RPMI7951 (cell line): ENCODE measurements at places on chromosomes 12 and 14. TPM values are rescaled to one million over a fixed set of nuclear protein-coding genes. Genes with fewer than 3 reads are reported as not detected.
A peak's percentile ranks its signal among the peaks of the same experiment; 100 is the strongest.

DNA sequence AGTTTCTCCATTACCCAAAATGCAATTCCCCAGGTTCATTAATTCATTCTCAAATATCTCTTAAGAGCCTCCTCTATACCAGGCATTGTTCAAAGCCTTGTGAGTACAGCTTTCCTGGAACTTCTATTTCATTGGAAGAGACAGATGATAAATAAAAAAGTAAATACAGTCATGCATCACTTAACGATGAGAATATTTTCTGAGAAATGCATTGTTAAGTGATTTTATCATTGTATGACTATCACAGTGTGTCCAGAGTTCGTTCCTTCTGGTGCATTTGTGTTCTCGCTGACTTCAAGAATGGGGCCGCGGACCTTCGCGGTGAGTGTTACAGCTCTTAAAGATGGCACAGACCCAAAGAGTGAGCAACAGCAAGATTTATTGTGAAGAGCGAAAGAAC is 66.0 kb downstream of the ANO4 start:
- no peak for DNase-seq

GRCh38 chr12:111309584-111309983 is 59.3 kb downstream of the PHETA1 start:
- no peak for DNase-seq

GRCh38 chr14:58770491-58770982 is 132.8 kb downstream of the DACT1 start:
- DNase-seq: no peak

- DNase-seq: no peak
Measured at GRCh38 chr12:41943671-41944070, 201.0 kb downstream of the GXYLT1 start.

HELB gene
- 2.4 and 2.6 TPM in 2 replicates for total RNA-seq

- no peak for DNase-seq
Measured at GRCh38 chr12:108459149-108459548, 55.9 kb upstream of the FICD start.

DNA sequence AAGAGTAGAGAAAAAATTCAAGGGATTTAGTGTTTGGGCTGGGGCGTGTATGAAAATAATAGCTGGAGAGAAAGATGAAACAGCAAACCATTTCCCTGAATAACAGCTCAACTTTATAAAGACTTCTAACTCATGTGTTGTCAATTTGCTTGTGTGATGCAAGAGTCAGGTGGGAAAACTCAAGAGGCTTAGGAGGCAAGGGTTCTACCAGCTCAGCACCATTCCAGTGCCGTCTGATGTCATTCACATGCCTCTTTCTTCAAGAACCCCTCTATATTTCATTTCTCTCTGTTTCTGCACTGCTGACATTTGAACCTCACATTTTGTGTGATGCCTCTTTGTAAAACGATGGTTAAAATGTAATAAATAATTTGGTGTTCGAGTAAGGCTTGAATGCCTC is 192.2 kb downstream of the PRKD1 start:
- DNase-seq: no peak

DNA sequence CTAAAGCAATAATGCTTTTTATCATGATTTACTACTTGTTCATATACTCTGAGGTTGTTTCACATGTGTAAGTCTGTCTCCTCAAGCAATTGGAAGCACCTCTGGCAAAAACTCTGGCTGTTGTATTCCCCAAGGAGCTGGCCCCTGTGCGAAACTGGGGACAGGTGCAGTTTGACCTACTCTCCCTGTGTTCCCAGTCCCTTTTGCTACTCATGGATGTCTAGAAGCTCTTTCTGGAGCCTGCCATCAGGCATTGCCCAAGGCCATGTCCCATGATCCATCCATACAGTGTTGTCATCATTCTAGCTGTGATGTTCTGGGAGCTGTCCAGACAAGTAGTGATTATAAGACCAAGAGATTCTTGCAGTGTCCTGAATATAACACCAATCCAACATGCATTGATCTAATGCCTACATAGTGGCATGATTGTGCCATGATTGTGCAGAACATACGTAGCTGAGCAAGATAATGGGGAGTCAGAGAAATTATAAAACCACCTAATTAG is 14.9 kb downstream of the AKAP6 start:
- no peak for DNase-seq

- DNase-seq: no peak
Measured at GRCh38 chr12:75779891-75780496, 251.6 kb downstream of the PHLDA1 start.

GRCh38 chr14:63710497-63710896 is 17.4 kb downstream of the SGPP1 start:
- no peak for DNase-seq

SDR9C7 gene
- not detected in 2 replicates for total RNA-seq

GRCh38 chr14:105012171-105012985 is 8.5 kb downstream of the CDCA4 start:
- no peak for DNase-seq

DNA sequence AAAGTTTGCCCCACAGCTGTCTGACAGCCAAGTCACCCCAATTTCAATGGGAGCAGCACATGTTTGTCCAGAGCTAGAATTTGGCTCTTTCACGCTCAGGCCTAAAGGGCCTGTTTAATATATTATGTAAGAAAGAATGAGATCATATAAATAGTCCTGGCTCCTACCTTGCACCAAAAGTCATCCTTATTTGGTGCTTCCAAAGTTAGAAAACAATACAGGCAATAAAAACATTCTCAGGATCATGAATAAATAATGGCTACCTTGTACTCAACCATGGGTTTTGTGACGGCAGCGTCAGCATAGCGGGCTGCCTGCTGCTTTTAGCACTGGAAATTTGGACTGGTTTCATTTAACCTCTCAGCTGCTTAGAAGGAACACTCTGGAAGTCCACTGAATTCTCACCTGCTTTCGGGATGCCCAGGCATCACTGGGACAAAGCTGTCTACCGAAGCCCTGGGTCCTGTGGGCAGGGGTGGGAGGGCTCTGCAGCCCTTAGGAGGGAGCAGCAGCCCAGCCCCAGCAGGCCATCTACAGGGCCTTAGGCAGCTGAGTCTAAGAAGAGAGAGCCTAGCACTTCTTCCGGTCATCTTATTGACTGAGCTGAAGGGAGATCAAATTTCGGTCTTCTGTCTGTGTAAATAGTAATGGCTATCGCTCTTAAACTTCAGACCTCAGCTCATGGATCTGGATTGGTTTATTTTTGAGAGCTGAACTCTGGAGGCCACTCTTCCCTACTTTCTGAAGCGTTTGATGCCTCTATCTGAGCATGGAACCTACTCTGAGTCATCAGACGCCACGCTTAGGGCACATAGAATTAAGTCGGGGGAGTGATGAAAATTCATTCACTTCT is 106.5 kb downstream of the SAMD4A start:
- DNase-seq: peak; percentile 75

CLEC1B gene
- total RNA-seq: not detected in 2 replicates

ZNF384 gene
- total RNA-seq: 13.7 and 18.0 TPM in 2 replicates

DNA sequence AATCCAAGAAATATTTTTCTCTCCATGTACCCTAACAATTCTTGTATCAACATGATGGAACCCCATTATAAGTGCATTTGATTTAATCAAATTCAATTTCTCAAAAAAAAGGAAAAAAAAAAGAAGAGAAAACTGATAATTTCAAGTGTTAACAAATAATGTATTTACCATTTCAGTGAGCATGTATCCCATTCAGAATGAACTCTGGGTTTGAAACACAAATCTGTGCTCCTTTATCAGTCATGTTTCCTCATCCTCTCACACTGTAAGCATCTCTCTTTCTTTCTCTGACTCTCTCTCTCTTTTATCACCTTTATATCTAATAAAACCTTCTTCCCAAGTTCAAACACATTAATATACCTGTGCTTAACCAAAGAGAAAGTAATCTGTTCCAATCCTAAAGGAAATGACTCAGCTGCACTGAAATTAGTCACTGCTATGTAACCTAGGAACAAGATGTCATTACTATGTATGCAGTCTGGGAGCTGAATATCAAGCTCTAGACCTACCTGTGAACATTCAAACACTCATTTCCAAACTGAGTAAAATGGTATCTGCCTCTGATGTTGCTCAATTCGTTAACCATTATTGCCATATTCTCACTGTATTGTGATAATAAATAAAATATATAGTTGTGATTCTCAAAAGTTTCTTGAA is 135.0 kb upstream of the LRIG3 start:
- peak; percentile 52 for DNase-seq

- DNase-seq: no peak
Measured at GRCh38 chr12:3980504-3981272, 107.5 kb upstream of the PARP11 start.

KRT85 gene
- total RNA-seq: not detected in 2 replicates

DNA sequence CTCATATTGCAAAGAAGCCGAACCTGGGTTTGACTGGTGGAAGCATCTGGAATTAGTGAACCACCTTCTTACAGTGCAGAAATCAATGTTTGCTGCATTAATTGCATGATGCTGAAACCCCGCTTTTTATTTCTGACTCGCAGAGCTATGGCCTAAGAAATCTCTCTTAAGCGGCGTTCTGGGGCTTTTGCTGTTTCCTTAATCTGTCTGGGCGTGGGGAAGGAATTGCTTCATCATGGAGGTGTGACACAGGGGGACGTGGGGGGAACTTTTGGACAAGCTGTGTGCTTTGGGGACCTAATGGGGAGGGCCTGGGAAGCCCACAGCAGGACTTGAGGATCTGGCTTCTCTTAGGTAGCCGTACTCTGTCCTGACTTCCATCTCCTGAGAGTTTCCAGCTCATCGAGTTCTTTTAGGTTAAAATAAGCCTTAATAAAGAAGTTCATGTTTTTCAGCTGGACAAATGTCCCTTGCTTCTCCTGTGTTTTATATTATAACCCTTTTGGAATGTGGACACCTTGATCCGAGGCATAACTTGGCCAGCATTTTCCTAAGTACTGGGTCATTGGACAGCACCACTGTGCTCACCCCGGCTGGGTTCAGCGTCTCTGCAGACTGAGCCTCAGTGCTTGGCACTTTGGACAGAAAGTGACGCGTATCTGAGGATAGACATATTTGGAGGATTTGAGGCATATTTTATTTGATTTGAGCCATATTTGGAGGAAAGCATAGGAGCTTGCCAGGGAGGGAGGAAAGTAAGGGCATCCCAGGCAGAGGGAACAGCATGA is 192.1 kb upstream of the MYL2 start:
- no peak for DNase-seq

DNA sequence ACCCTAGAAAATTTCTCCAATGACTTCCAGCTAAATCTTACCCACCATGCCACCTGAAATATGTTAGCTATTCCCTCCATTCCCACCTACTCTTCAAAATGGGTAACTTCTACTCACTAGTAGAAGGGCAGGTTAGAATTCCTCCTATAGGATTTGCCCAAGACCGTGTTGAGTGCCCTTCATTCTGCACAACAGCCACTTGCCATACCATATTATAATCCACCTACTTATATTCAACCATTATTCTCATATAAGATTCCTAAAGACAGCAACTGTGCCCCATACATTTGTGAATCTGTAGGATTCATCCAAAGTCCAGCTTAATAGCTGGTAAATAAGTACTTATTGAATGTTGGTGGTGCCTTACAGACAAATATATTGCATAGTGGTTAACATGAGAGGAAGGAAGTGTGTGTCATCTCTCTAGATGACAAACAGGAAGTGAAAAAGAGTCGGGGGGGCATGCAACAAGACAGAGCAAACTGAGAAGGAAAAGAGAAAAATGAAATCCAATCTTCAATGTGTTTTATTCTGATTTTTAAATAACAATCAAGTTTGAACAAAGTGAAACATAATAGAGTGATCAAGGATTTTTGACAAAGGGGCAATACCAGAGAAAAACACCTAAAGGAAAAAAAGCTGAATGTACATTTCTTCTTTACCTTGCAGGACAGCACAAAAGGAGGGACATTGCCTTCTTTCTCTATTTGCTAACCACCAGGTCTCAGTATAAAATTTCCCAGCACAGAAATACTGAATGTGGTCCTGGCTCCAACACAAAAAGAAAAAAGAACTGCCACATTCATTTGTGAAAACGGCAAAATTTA is 389.3 kb upstream of the USP15 start:
- DNase-seq: no peak

DNA sequence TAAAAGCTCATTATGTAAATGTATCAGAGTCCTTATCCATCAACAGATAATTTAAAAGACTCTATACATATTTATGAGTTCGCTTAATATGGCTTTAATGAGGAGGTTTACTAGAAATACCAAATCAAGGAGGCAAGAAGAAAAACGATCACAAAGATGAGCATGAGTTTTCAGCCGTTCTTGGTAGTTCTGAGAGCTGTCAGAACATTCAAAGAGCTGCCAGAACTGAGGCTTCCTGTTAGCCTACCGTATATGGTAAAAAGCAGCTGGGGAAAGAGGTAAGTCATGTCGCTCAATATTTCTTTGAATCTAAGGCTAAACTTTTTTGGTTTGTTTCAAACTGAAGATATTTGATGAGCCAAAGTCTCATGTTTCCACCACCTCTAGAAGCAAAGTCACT is 115.3 kb upstream of the PLXNC1 start:
- no peak for DNase-seq

- no peak for DNase-seq
Measured at GRCh38 chr14:95293449-95293848, 26.3 kb downstream of the CLMN start.

DNA sequence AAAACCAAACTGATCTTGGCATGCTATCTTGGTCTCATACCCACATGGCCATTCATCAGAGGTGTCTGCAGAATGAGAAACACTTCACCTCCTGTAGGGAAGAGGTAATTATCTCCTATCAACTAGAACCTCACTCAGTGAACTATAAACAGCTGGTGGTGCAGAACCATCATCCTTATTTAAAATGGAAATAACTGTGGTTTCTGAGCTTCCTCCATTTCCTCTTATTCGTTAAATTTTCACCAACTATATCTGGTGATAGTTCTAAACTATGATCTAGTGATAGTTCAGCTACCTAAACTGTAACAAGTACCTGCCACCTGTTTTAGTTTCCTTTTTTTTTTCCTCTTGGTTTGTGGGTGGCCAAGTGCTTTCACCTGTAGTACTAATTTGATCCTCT is 218.5 kb downstream of the FUT8 start:
- DNase-seq: no peak

GRCh38 chr12:16581416-16581815 is 24.5 kb downstream of the LMO3 start:
- no peak for DNase-seq

A2ML1 gene
- not detected in 2 replicates for total RNA-seq

RASAL1 gene
- not detected in 2 replicates for total RNA-seq

GRCh38 chr12:4979737-4980136 is 63.9 kb upstream of the KCNA5 start:
- DNase-seq: no peak
